Endothelial cell of umbilical vein (primary cell): ENCODE measurements at places on chromosomes 7 and 10.

DNA sequence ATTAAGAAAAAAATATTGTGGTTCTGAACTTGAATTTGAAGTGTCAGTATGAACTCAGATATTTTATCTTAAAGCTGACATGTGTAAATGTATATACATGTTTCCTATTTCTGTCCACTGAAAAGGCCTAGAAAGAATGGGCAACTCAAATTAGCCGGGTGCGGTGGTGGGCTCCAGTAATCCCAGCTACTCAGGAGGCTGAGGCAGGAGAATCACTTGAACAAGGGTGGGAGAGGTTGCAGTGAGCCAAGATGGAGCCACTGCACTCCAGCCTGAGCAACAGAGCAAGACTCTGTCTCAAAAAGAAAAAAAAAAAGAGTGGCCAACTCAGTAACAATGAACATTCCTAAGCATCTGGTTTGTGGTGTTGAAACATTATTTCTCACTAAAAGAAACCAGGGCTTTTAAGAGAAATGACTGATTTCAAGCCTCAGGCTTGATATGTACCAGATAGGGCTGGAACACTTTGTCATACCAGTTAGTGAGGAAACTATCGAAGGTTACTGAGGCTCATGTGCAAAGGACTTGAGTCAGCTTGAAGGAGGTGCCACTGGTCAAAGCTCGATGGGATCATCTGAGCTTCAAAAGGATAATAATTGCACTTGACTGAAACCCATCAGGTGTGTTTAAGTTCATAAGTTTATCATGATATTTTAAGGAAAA is 40.5 kb downstream of the AOAH start:
- H3K27ac ChIP-seq = no peak overlapping the region
- no peaks in the 10 kb centered on the region for H3K27me3 ChIP-seq
- H3K4me3 ChIP-seq = no peak overlapping the region

DNA sequence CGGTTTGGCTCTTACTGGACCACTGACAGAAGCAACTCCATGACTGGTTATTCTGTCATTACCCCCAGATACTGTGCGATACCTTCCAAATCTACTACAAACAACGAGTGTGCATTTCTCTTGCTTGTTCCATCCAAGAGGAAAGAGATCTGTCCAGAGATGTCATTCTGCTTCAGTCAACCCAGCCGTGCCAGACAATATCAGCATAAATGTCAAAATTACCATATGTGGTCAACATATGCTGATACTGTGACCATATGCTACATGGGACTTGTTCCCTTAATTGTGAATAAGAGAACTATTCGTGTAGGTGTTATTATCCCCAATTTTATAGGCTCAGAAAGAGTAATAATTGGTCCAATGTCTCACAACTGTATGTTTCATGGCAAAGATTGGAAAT is 143.2 kb upstream of the PRSS1 start:
- no peak for DNase-seq
- H3K27ac ChIP-seq = no peak overlapping the region
- H3K4me3 ChIP-seq = no peak overlapping the region

- no peak overlapping the region for H3K4me3 ChIP-seq
- DNase-seq = peak; percentile 47
- H3K4me1 ChIP-seq = peaks cover 12% of the 10 kb centered on the region
- H3K27me3 ChIP-seq = no peaks in the 10 kb centered on the region
- H3K27ac ChIP-seq = no peak overlapping the region
Observed at GRCh38 chr10:31956200-31956946, 27.7 kb upstream of the ARHGAP12 start.

GRCh38 chr7:70788276-70788675 is 343.7 kb upstream of the GALNT17 start:
- no peak overlapping the region for H3K4me3 ChIP-seq
- DNase-seq = no peak
- no peak overlapping the region for H3K27ac ChIP-seq
- no peaks in the 10 kb centered on the region for H3K36me3 ChIP-seq
- H3K27me3 ChIP-seq = no peaks in the 10 kb centered on the region
